Nephron progenitor cell (in vitro differentiated cells): ENCODE measurements at places on chromosomes 7 and 10.
A peak's percentile ranks its signal among the peaks of the same experiment; 100 is the strongest.

DNA sequence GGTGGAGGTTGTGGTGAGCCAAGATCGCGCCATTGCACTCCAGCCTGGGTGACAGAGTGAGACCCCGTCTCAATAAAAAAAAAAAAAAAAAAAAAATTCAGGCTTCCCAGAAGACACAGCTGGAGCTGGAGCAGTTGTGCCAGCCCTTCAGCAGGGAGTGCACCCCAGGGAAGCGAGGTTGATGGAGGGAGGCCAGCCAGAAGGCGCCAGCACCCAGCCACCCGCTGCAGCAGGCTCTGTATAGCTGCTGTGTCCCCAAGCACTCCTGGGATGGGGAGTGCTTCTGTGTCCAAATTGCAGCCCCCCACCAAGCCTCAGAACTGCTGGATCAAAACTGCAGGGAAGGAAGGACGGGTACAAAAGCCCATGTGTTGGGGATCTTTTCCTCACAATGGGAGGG is 47.8 kb downstream of the COBL start:
- peaks cover 6% of the 10 kb centered on the region for H3K4me1 ChIP-seq
- no peak for DNase-seq
- H3K4me3 ChIP-seq, result no peak overlapping the region
- no peaks in the 10 kb centered on the region for H3K36me3 ChIP-seq
- no peaks in the 10 kb centered on the region for H3K27me3 ChIP-seq
- H3K27ac ChIP-seq, result no peak overlapping the region

DNA sequence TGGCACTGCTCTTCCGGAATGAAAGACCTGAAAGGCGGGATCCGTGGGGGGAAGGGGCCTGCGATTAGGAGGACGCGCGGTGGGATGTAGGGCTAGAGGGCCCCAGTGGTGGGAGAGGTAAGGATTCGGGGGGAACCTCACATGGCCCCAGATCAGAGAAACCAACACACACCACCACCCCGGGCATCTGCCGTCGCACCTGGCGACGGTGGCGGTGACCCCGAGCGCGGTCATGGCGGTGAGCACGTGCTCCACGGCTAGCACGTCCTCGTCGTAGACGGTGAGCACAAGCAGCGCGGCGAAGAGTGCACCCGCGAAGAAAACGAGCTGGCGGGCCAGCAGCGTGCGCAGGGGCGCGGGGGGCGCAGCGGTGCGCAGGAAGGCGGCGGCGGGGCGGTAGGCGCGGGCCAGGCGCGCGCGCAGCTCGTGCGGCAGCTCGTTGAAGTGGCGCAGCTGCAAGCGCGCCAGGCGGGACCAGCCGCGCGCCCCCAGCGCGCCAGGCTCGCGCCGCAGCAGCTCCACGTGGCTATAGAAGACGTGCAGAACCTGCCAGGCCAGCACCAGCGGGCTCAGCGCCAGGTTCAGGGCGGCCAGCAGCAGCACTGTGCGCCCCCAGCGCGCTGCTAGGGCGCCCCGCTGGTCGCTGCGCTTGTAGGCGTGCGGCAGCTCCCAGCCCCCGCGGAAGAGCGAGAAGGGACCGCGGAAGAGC is 5.7 kb downstream of the ATG9B start:
- H3K4me3 ChIP-seq, result peak overlapping the region; percentile 72
- H3K4me1 ChIP-seq, result peaks cover 61% of the 10 kb centered on the region
- no peak overlapping the region for H3K27ac ChIP-seq
- DNase-seq, result peak; percentile 64

GRCh38 chr10:113000442-113000841 is 50.4 kb downstream of the TCF7L2 start:
- H3K36me3 ChIP-seq, result peaks cover 29% of the 10 kb centered on the region
- H3K27me3 ChIP-seq, result peaks cover 5% of the 10 kb centered on the region
- H3K27ac ChIP-seq, result peak overlapping the region; percentile 77
- no peak for DNase-seq

DNA sequence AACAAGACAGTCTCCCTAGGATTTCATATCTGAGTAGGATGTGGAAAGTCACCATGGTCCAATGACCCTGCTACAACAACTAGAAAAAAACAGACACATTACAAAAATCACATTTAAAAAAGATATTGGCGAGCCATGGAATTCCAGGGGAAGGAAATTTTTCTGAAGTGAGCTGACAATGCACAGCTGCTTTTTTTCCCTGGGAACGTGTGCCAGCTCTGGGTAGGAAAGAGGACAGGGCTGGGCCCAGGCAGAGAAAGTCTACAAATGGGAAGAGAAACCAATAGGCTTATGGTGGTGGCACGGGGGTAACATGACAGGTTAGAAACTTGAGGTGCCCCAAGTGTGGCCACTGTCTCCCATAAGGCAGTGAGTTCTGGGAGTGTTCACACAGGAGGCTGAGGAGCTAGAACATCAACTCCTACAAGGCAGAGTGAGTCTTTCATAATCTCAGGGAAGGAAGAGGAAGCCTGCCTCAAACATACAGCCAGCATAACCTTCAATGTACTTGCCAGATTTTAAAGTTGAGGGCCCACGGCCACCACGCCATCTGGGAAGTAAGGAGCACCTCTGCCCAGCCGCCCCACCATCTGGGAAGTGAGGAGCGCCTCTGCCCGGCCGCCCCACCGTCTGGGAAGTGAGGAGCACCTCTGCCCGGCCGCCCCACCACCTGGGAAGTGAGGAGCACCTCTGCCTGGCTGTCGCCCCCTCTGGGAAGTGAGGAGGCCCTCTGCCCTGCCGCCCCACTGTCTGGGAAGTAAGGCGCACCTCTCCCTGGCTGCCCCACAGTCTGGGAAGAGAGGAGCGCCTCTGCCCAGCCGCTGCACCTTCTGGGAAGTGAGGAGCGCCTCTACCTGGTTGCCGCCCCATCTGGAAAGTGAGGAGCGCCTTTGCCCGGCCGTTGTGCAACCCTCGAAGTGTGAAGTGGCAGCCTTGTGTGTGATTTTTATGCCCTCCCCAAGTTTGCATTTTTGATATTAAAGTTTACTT is 5.9 kb downstream of the FBXL13 start:
- H3K36me3 ChIP-seq, result peaks cover 32% of the 10 kb centered on the region
- H3K4me3 ChIP-seq, result no peak overlapping the region
- peaks cover 3% of the 10 kb centered on the region for H3K4me1 ChIP-seq
- no peaks in the 10 kb centered on the region for H3K27me3 ChIP-seq
- H3K27ac ChIP-seq, result no peak overlapping the region

DNA sequence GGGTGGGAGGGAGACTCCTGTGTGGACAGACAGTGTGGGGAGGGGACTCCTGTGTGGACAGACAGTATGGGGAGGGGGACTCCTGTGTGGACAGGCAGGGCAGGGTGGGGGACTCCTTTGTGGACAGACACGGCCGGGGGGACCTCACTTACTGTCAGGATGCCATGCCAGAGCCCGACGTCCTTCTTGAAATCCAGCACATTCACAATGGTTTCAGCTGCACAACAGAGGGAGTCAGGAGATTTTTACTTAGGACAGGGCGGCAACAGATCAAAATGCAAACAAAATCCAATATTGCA is 252.3 kb downstream of the ZMYND11 start:
- peaks cover 72% of the 10 kb centered on the region for H3K36me3 ChIP-seq
- H3K27me3 ChIP-seq, result no peaks in the 10 kb centered on the region
- H3K27ac ChIP-seq, result no peak overlapping the region
- peaks cover 30% of the 10 kb centered on the region for H3K4me1 ChIP-seq

DNA sequence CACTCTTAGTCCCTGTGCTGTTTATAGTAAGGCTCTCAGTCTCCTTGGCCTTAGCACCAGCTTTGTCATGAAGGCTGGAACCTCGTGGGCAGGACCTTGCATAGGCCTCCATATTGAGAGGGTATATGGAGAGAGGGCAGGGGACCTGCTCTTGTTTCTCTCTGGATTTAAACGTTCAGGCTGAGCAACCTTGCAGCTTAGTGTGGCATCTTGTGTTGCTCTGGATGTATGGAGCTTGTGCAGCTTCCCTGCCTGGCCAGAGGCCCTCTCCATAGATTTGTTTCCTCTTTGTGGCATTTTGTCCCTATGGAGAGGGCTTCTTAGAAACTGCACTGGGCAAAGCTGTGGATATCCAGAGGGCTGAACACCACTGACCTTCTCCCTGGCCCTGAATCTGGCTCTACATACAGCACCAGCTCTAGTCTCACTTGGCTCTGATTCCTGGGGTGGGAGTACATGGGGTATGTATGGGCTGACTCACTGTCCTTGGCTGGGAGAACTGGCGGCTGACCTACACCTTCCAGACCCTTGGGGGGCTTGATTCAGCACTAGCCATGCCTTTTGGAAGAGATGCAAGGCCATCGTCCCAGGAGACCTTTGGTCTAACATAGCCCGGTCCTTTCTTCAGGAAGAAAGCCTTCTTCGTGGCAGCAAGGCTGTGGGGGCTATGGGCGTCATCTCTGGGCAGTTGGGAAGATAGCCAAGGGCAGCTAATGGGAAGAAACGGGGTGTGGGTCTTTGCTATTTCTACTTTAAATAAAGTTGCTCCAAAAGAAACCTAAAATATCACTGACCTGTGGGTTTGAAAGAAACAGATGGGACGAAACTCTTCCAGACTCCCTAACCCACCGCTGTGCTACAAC is 30.5 kb downstream of the ITPRIP start:
- peaks cover 34% of the 10 kb centered on the region for H3K4me1 ChIP-seq
- H3K27ac ChIP-seq, result no peak overlapping the region
- H3K4me3 ChIP-seq, result no peak overlapping the region
- H3K27me3 ChIP-seq, result no peaks in the 10 kb centered on the region
- peaks cover 32% of the 10 kb centered on the region for H3K36me3 ChIP-seq

- no peaks in the 10 kb centered on the region for H3K27me3 ChIP-seq
- peaks cover 88% of the 10 kb centered on the region for H3K36me3 ChIP-seq
- H3K4me1 ChIP-seq, result peaks cover 34% of the 10 kb centered on the region
- H3K27ac ChIP-seq, result peak overlapping the region; percentile 95
- no peak for DNase-seq
These were observed 123.2 kb downstream of the NRP1 start for GRCh38 chr10:33211106-33211878.

DNA sequence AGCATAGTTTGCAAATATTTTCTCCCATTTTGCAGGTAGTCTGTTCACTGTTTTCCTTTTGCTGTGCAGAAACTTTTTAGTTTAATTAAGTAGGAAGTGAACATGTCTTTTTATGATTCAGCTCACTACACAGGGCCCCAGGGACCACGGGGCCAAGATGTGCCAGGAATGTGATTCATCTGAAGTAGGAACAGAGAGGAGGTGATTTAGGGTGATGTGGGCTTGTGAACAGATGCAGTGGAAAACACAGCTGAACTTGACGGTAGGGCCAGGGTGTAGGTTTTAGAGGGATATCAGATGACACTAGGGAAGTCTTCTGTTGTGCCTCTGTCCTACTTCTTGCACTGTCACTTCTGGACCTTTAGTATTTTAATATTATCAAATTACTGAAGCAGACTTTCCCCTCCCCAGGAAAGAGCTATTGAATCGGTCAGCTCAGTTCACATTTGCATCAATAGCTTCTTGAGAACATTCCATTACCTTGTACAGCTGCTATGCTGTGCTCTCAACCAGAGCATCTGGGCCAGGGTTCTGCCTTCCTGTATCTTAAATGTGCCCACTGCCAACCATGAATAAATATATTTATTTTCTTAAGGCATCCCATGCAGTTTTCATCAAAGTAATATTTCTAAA is 96.9 kb downstream of the OSBPL3 start:
- H3K36me3 ChIP-seq, result no peaks in the 10 kb centered on the region
- peak; percentile 37 for DNase-seq
- peaks cover 4% of the 10 kb centered on the region for H3K27me3 ChIP-seq
- no peak overlapping the region for H3K27ac ChIP-seq
- H3K4me1 ChIP-seq, result peaks cover 30% of the 10 kb centered on the region

DNA sequence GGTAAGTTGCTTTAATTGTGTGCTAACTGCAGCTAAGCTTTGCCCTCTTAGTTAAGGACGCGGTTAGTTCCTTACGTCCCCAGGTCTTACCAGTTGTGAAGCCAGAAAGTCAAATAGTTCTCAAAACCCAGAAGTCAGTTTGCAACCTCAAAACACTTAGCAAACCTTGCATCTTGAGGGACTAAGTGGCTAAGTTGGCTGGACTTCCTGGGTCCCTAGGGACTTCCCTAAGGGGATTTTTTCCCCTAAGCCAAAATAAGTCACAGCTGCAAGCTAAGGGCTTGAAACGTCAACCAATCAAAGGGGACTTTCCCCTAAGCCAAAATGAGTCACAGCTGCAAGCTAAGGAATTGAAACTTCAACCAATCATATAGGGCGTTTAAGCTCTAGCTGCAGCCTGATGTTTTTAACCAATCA is 36.2 kb upstream of the HECW1 start:
- peaks cover under 1% of the 10 kb centered on the region for H3K27me3 ChIP-seq
- DNase-seq, result no peak
- no peaks in the 10 kb centered on the region for H3K36me3 ChIP-seq
- peaks cover 8% of the 10 kb centered on the region for H3K4me1 ChIP-seq

- H3K4me3 ChIP-seq, result no peak overlapping the region
- DNase-seq, result no peak
- peaks cover 31% of the 10 kb centered on the region for H3K27me3 ChIP-seq
- peaks cover 8% of the 10 kb centered on the region for H3K4me1 ChIP-seq
These were observed 103.8 kb downstream of the C10orf105 start for GRCh38 chr10:71615538-71616329.

DNA sequence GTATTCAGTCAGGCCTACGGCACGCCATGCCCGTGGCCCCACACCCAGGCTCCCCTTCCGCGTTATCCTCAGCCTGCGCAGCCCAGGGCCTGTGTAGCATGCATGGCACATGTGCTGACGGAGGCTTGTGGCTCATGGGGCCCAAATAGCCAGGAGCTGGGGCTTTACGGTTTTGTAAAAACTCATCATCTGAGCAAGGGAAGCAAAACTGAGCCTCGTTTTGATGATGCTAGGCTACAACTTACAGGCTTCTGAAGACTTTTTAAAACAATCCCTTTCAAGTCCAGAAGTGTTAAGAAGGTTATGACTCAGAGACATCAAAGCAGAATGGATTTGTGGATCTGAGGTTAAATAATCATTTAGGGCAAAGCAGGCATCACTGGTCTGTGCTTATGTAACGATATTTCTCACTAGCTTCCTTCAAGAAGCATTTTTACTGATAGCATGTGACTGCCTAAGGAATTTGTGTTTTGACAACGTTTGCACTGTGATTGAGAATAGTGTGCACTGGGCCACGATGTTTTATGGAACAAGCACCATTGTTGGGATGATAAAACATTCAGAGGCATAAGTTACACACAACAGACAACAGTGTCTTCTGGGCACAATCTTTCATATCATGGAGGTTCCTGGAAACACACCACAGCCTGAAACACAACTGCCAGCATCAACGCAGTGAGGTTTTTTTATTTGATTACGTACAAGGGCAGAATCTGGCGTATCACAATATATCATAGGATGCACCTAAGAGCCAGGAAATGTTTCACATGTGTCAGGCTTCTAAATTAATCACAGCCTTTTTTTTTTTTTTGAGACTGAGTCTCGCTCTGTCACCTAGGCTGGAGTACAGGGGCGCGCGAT is 274.3 kb downstream of the CCDC3 start:
- no peaks in the 10 kb centered on the region for H3K36me3 ChIP-seq
- H3K27ac ChIP-seq, result no peak overlapping the region
- peaks cover 25% of the 10 kb centered on the region for H3K4me1 ChIP-seq
- H3K4me3 ChIP-seq, result no peak overlapping the region
- DNase-seq, result no peak

- H3K4me1 ChIP-seq, result peaks cover 39% of the 10 kb centered on the region
- no peaks in the 10 kb centered on the region for H3K36me3 ChIP-seq
- no peak overlapping the region for H3K4me3 ChIP-seq
- no peak for DNase-seq
- H3K27ac ChIP-seq, result no peak overlapping the region
These were observed 68.8 kb downstream of the OAT start for GRCh38 chr10:124349996-124350280.

- peaks cover 38% of the 10 kb centered on the region for H3K27me3 ChIP-seq
- no peaks in the 10 kb centered on the region for H3K36me3 ChIP-seq
These were observed 23.2 kb downstream of the UNCX start for GRCh38 chr7:1255817-1256340.
